ENCODE measurements at places on chromosomes 3 and 15.
A peak's percentile ranks its signal among the peaks of the same experiment; 100 is the strongest.

GRCh38 chr3:124268355-124268754, 276.4 kb upstream of the ROPN1 start:
- DNase-seq = no peak

DNA sequence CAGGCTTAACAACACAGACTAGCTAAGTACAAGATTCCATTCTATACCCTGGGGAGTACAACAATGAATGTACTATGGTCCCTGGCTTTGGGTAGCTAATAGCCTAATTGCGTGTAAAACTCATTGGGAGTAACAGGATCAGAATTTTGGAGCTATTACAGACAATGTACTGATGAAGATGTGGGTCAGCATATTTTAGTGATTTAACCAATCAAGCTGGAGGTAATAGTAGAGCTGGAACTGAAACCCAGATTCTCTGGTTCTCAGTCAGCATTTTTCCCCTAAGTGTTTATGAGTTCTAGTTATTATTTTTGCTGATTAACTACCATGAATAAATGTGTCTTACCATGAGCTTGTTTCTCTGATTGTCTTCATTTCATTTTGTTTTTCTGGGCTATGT, 578.7 kb downstream of the NLGN1 start:
- DNase-seq = no peak

GRCh38 chr15:63922916-63923315, 89.2 kb upstream of the HERC1 start:
- no peak for DNase-seq

DNA sequence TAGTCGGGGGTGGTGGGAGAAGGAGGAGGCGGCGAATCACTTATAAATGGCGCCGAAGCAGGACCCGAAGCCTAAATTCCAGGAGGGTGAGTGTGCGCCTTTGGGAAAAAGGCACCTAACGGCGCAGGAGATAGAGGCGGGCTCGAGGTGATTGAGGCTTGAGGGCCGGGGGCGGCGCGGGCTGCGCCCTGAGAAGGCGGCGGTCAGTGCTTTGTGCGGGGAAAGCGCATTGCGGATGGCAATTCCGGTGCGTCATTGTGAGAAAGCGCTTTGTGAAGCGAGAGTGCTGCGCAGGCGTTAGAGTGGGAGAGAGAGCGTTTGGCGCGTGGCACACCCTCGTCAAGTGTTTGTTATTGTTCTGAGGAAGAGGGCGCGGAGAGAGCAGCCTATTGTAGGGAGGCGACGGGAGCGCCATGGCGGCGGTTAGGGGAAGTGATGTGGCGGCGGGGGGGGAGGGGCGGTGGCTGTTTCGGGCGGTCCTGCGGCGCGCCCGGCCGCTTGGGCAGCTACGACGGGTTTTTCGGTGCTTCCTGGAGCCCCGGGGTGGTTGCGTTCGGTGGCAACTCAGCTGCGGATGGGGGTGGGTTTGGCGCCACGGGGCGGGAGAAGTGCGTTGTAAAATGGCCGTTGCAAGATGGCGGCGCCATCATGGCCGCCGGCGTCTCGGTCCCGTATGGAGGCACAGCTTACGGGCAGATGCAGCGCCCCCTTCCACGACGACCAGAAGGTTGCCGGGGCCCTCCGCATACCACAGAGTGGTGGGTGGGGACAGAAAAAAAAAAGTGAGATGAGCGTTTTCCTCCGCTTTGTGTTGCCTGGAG, 492 bp downstream of the MORF4L1 start:
- DNase-seq = peak; percentile 77

- no peak for DNase-seq
These were observed 38.4 kb downstream of the PCOLCE2 start for GRCh38 chr3:142850395-142851023.

- DNase-seq = no peak
These were observed 14.6 kb downstream of the CHSY1 start for GRCh38 chr15:101237251-101237650.

DNA sequence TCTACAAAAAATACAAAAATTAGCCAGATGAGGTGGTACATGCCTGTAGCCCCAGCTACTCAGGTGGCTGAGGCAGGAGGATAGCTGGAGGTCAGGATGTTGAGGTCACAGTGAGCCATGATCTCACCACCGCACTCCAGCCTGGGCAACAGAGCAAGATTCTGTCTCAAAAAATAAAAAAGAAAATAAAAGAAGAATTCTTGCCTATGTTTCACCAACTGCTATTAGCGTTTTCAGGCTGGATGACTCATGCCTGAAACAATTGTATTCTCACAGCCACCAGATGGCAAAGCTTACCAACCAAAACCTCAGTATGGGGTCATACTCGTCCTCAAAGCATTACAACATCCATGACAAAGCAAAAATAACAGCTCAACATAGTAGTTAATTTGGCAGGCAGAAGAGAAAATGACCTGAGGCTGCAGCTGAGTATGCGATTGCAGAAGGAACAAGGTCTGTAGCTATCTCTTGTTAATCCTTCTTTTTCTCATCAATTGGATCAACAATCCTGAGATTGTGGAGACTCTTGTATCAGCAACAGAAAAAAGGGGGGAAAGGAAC, 52.2 kb downstream of the TP53BP1 start:
- DNase-seq = peak; percentile 28

DNA sequence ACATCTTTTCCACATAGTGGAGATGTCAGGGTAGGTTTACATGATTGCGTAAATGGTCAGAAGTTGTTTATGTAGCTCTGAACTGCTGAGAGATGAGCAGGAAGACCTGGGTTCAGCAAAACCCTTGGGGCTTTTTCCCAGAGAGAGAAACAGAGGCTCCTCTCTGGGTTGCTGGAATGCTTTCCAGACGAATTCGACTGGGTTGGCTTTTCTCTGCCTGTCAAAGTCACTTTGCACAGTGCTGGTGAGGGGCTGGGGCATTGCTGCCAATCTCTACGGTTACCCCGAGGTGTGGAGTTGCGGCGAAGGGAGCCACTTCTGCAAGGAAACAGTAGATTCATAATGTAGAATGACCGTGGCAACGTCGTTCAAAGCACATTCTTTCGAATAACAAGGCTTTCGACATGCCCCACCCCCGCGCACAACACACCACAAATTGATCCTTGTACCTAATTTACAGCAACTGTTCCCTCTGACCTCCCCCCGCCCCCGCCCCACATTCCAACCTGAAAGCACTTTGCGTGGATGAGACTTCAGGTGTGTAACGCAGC, 950 bp upstream of the CNTN4 start:
- DNase-seq = no peak
